ENCODE measurements at places on chromosomes 1 and 21.

- no peak for DNase-seq
- no peaks in the 10 kb centered on the region for H3K27me3 ChIP-seq
- H3K36me3 ChIP-seq, result no peaks in the 10 kb centered on the region
- H3K27ac ChIP-seq, result no peak overlapping the region
Observed at GRCh38 chr1:7687411-7687810, 83.7 kb upstream of the VAMP3 start.

- H3K4me1 ChIP-seq, result peaks cover 7% of the 10 kb centered on the region
- H3K36me3 ChIP-seq, result no peaks in the 10 kb centered on the region
- H3K4me3 ChIP-seq, result peak within 1 kb of the TSS; percentile 75
- H3K27me3 ChIP-seq, result no peaks in the 10 kb centered on the region
- no peak within 1 kb of the TSS for H3K27ac ChIP-seq
Observed at GRCh38 chr1:19799230-19800075, at the start of gene TMCO4. Gene TMCO4 (minus strand): TSS chr1:19799916. CDS start chr1:19780758, 19,158 bp downstream.

- DNase-seq, result no peak
- H3K4me3 ChIP-seq, result no peak overlapping the region
- peaks cover 20% of the 10 kb centered on the region for H3K4me1 ChIP-seq
- H3K27me3 ChIP-seq, result no peaks in the 10 kb centered on the region
- peaks cover 44% of the 10 kb centered on the region for H3K36me3 ChIP-seq
Observed at GRCh38 chr1:154960446-154961136, 991 bp downstream of the PYGO2 start.

- H3K4me1 ChIP-seq, result no peaks in the 10 kb centered on the region
- H3K36me3 ChIP-seq, result no peaks in the 10 kb centered on the region
- no peak overlapping the region for H3K27ac ChIP-seq
- no peak overlapping the region for H3K4me3 ChIP-seq
- H3K27me3 ChIP-seq, result no peaks in the 10 kb centered on the region
Observed at GRCh38 chr1:85085417-85085816, 37.1 kb upstream of the MCOLN3 start.

DNA sequence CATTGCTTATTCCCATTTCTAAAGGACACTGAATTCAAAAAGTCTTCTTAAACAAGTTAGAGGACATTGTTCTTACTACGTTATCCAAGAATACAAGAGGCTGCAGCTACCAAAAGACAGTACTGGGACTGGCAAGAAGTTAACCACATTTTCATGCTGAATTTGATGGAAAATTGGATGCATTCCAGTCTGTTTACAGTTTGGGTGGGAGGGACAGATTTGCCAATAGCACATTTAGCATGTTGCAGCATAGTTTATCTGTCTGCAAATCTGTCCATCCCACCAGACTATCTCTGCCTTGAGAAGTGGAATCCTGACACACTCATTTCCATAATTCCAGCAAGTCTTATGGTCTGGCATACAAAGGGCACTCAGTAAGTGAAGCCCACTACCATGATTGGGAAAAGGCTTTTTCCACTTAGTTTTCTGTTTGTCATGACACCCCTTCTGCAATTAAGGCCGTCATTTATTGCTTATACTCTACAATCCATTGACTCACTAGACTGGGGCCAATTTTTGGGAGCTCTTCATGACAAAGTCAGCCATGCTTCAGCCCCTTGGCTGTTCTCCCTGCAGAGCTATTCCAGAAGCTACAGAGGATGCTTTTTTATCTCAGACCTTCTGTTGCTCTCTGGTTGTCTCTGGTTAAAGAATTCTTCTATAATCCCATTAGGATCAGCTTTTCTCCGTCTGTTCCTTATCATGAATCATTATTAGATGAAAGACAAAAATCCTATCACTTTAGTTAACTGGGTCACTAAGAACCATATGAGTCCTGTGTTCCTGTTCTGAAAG is 355.8 kb upstream of the PTBP2 start:
- H3K27me3 ChIP-seq, result no peaks in the 10 kb centered on the region
- DNase-seq, result no peak

- no peak overlapping the region for H3K27ac ChIP-seq
- H3K27me3 ChIP-seq, result no peaks in the 10 kb centered on the region
- no peak overlapping the region for H3K4me3 ChIP-seq
- peaks cover 24% of the 10 kb centered on the region for H3K36me3 ChIP-seq
Observed at GRCh38 chr1:201655243-201655642, 116.3 kb downstream of the NAV1 start.

DNA sequence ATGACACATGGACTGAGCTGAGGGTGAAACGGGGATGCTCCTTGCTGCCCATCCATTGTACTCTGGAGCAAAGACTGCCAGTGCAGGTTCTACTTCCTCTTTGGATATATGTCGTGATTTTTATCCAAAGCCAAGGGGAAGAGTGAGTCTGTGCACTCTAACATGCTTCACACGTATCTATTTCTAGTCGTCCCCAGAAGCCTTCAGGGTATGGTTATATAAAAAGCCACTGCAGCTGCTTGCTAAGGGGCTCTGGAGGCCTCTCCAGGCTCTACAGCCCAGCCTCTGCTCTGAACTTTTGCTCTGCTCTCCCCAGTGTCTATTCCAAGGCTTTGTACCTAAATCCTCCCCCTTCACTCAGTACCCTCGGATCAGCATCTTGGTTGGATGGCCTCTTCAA is 20.1 kb downstream of the PAFAH2 start:
- H3K4me3 ChIP-seq, result no peak overlapping the region
- peaks cover 4% of the 10 kb centered on the region for H3K4me1 ChIP-seq
- peaks cover 24% of the 10 kb centered on the region for H3K36me3 ChIP-seq
- H3K27ac ChIP-seq, result no peak overlapping the region

Data from trophoblast cell (in vitro differentiated cells and primary cell).